CD4-positive, alpha-beta T cell (primary cell): ENCODE measurements at places on chromosomes 6 and 20.
A peak's percentile ranks its signal among the peaks of the same experiment; 100 is the strongest.

DNA sequence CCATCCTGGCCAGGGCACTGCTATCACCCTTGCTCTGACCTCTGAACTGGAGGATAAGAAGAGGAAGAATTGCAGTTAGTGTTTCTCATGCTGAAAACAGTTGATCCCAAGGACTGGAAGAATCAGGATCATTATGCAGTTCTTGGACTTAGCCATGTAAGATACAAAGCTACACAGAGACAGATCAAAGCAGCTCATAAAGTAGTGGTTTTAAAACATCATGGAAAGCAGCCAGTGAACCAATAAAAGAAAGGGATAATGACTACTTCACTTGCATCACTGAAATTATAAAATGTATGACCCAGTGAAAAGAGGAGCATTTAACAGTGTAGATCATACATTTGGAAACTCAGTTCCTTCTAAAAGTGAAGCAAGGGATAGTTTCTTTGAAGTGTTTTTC, 47.7 kb downstream of the DNAH8 start:
- no peak for DNase-seq

- peak; percentile 66 for DNase-seq
Observed at GRCh38 chr6:135183002-135183531, 2.0 kb downstream of the MYB start.

DNA sequence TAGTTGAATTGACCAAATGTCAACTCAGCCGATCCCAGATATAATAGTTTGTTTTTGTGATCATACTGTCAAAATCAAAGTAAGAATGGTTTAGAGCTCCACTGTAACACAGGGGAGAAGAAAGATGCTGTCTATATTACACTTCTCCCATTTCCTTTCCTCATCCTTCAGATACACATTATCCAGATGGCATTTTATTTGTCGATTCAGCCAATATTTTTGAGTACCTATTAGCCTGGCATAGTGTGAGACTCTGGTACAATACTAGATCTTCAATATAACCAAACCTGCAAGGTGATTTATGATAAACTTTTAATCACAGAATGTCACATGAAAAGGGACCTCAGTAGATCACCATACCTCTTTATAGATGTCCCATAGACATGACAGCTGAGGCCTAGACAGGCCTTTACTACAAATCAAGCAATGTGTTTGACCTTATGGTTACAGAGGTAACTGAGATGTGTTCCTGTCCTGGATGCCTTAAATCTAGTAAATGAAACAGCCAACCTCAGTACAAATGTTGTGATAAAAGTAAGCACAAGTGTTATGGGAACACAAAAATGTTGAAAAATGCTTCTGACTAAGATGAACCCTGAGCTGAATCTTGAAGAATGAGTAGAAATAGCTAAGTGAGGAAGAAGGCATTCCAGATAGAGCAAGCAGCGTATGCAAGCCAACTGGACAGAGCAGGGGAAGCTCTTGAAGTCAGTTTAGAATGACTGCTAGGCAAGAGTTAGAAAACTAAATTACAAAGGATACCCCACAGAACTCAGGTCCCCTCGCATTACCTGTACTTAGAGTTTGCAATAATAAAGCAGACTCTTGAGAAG, 1.9 kb downstream of the FBXO9 start:
- no peak for DNase-seq

- DNase-seq, result no peak
Observed at GRCh38 chr6:148818939-148819575, 72.2 kb downstream of the UST start.

DNA sequence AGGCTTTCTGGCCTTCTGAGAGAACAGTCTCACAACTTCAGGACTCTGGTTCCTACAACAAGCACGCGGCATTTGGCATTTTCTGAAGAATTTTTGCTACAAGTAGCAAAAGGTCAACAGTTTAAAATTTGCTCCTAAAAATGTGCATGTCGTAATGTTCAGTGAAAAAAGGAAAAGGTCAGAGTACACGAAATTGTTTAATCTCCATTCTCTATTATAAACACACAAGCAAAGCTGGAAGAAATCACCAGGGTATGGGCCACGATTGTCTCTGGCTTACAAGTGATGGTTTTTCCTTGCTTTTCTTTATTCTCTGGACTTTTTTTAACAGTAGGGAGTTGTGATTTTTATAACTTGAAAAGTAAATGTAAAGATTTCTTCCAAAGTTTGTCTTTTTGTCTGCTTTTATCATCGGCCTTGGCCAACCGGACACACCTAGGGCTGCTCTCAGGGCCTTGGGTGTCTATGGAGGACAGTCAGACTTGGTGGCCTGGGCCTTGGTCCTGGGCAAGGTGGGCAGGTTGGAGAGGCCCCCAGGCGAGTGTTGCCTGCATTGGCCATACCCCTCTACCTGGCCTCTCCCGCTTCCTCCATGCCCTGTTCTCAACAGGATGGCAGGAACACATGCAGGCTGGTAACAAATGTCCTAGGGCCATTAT, 32.4 kb downstream of the PLEKHG1 start:
- DNase-seq, result no peak

DNA sequence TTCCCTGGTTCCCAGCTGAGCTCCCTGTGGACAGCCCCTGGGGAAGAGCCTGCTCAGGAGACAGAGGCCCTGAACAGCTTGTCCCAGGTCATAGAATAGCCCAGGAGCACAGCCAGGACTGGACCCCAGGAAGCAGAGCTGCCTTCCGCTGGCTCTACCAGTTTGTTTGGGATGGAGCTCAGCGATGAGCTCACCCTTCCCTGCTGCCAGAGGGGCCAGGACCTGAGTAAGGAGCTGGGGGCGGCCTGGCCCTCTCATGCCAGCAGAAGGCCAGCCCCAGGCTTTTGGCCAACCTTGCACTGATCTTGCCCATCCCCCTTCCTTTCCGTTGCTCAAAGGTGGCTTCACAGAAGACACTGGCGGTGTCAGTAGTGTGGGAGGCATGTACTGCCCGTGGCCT, 17.5 kb downstream of the MMP24OS start:
- DNase-seq, result no peak

- DNase-seq, result no peak
Observed at GRCh38 chr20:14553774-14554534, 216.5 kb upstream of the FLRT3 start.

- no peak for DNase-seq
Observed at GRCh38 chr20:8049310-8049709, 29.7 kb upstream of the TMX4 start.
